Activated T-helper 1 cell treated with anti-CD3 and anti-CD28 coated beads, Interleukin-2, amount 50 U/mL, for 16 hours (primary cell): ENCODE measurements at places on chromosomes 4 and X.

- DNase-seq, result no peak
Observed at GRCh38 chrX:4876268-4876667, 1162.8 kb upstream of the PRKX start.

DNA sequence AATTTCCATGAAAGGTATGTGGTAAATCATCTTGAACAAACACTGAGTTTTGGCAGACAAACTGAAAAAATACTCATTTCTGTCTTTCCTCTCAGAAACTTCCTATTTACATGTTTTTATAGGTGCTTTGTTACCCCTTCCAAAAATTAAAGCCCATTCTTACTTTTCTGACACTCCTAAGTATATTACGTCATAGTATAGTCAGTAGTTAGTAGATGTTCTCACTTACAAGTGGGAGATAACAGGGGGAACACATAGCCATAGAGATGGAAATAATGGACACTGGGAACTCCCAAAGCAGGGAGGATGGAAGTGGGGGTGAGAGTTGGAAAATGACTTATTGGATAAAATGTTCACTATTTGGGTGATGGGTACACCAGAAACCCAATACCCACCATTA lies 28.8 kb downstream of the TXK start:
- DNase-seq, result no peak

DNA sequence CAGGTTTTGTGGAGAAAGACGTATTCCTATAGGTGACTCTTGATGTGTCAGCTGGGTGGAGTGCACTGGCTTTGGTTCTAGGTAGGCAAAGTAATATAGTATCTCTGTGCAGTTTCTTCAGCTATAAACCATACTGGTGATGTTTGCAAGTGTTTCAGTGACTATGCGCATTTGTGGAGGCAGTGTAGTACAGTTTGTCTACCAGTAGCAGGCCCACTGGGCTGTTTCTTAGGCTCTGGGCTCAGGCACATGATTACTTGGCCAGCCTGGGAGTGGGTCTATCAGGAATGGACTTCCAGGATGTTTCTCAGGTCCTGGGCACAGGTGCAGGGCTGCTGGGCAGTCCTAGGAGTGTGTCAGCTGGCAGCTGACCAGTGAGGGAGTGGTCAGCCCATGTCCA lies 51.9 kb upstream of the INTU start:
- DNase-seq, result no peak

DNA sequence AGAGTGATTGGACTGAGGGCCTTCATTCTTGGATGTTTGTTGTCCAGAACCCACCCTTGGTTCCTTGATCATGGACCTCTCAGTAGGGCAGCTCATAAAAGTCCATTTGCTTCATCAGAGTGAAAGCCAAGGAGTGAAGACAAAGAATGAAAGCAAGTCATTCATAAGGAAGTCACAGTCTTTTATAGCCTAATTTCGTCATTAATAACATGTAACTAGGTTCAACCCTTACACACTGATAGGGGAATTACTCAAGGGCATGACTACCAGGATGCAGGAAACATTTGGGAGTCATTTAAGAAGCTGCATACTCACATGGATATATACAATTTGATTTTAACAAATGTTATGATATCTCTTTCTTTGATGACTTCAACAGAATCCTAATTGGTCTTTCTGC lies 95.2 kb downstream of the RPA4 start:
- no peak for DNase-seq

GRCh38 chrX:22665818-22666217 lies 333.9 kb upstream of the DDX53 start:
- DNase-seq, result no peak

DNA sequence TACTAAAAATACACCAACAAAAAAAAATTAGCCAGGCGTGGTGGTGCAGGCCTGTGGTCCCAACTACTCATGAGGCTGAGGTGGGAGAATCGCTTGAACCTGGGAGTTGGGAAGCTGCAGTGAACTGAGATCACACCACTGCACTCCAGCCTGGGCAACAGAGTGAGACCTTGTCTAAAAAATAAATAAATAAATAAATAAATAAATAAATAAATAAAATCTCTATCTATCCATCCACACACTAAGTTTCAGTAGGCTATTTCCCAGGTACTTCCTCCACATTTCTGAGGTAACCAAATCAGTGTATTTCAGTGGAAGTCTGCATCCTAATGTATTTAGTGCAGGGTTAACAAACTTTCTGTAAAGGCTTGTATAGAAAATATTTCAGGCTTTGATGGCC lies 10.9 kb downstream of the ABRAXAS1 start:
- DNase-seq, result no peak

GRCh38 chr4:77699731-77700210 lies 94.2 kb downstream of the CXCL13 start:
- no peak for DNase-seq
